AG08395 (cell line): ENCODE measurements at places on chromosomes 16 and 17.
A peak's percentile ranks its signal among the peaks of the same experiment; 100 is the strongest.

DNA sequence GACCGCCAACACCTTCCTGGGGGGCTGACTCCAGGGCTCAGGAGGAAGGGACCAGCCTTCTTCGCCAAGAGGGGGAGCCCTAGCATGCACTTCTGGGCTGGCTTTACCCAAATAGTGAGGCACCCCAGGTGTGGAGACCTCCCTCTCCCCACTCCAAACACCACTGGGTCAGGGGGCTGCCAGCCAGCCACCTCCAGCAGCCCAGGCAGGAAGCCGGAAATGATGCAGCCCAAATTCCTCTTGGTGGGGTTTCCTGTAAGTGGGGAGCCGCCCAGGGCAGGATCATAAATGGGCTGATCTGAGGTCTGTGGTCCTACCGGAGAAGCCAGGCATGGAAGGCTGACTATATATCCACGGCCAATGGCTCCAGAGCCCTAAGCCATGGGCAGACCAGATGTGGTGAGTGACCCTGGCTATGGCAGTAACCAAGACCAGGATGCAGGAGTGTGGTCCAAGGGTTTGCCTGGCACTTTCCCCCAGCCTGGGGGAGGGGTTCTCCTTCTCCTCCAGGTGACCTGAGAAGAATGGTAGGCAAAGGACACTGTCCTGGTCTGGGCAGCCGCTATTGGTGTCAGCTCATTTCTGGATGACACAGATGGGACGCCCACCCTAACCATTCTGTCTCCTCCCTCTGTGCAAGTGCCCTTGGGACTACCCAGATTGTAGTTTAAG lies 4.2 kb downstream of the GIT1 start:
- no peak for DNase-seq

GRCh38 chr17:42754782-42755181 lies 6.2 kb upstream of the RAMP2 start:
- no peak for DNase-seq

- DNase-seq, result no peak
These were observed 32.9 kb downstream of the ABHD15 start for GRCh38 chr17:29533976-29534375.

- DNase-seq, result no peak
These were observed 20.6 kb downstream of the CHAD start for GRCh38 chr17:50447870-50448595.

GRCh38 chr16:49484451-49484849 lies 110.8 kb downstream of the C16orf78 start:
- DNase-seq, result peak; percentile 46
